Psoas muscle (tissue), 8 donors: ENCODE measurements at places on chromosomes 7 and 10.

GRCh38 chr10:110775020-110775375, 96.7 kb upstream of the PDCD4 start:
- no peak for DNase-seq

DNA sequence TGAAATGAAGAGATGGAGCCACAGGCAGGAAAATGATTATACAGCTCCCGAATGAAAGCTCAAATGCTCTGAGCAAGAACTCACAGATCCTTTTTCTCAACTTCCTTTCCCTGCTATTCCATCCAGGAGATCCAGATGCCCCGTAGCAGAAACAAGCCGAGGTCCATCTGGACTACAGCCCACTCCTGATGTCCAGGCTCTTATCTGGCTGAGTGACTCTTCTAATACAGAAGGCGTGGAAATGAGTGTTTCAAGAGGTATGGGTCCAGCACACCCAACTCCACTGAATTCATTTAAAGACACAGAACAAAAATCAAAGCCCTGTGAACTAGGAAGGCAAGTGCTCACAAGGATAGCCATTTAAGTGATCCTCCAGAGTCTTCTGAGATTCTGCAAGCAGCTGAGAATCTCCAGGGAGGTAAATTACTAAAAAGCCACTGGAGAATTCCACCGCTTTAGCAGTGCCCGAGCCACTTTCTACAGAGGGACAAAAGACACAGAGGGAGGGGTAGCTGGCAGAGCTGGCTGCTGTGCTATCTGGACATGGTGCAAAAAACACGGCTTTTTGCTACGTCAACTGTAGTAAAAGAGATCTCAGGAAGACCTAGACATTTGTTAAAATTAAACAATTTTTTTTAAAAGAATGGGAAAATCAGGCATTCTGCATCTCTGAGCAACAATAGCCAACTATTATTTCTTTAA, 24.5 kb downstream of the FAM171A1 start:
- no peak for DNase-seq

DNA sequence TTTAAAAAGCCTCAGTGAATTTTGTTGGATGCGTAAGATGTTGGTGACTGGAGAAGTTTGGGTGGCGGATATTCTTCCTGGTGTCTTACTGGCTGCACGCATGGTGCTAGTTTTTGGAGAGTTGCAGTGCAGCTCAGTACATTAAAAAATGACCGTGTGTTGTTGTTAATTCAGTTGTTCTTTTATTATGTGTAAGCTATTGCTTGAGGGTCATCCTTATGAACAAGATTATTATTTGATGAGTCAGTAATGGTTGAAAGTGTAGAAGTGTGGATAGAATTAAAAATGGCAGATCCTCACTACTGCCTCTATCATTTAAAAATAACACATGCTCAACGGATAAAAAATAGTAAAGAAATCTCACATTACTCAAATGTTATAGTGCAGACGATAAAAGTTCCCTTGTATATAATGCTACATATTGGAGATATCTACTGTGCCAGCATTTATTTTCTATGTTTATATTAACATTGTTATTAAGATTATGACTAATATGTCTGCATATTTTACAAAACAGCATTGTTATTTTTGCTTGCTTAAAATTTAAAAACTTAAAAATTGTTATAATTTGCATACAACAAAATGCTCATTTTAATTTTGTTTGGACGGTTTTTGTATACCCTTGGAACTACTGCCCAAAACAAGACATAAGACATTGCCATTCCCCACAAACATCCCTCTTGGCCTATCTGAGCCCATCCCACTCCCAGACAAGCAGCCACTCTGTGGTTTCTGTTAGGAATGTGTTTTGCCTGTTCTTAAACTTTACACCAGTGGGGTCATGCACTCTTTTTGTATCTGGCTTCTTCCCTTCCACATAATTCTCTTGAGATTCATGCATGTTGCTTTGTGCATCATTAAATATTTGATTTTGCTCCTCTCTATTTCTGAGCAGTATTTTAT, 142.0 kb downstream of the DOCK1 start:
- no peak for DNase-seq

DNA sequence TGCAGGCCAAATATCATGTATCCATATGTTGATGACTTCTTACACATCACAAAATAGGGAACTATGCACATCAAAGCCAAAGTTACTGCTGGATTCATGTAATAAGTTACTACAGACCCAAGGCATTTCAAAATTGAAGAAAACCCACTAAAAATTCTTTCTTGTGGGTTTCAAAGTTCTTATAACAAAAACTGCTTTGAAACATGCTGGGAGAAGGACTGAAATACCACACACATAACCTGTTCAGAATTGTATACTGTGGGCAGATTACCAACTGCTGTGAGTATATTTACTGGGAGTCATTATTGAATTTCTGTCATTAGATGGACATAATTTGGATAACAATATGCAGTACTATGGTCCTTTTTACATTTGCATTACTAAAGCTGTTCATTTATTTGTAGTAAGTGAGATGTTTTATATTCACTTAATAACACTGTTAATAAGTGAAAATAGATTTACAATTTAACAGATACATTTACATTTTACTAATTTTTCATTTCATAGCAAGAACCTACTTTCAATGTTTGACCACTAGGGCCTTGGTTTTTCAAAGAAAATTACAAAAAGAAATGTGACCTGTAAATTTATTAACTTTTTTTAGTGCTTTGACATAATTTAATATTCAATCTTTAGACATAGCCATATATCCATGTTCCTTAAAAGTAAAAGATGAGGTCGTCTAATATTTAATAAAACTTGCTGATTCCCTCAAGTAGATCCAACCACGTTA, 132.6 kb downstream of the MAGI2 start:
- DNase-seq: no peak

- DNase-seq: no peak
Observed at GRCh38 chr10:17668435-17669184, 24.7 kb downstream of the STAM start.

DNA sequence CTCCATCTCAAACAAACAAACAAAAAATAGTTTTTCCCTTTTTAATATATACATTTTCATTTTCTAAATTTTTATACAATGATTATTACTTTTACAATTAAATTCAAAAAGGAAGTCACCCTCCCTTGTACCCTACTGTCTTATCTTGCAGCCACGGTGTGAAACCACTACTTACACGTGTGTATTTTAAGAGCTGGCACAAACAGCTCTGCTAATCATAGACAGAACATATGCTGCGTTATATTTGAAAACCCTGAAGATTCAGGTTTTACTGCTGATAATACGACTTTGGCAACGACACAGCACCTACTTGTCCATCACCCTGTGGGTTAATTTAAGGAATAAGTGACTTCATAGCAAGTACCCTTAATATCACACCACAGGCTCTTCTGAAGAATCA, 991 bp downstream of the ANKRD61 start:
- no peak for DNase-seq

DNA sequence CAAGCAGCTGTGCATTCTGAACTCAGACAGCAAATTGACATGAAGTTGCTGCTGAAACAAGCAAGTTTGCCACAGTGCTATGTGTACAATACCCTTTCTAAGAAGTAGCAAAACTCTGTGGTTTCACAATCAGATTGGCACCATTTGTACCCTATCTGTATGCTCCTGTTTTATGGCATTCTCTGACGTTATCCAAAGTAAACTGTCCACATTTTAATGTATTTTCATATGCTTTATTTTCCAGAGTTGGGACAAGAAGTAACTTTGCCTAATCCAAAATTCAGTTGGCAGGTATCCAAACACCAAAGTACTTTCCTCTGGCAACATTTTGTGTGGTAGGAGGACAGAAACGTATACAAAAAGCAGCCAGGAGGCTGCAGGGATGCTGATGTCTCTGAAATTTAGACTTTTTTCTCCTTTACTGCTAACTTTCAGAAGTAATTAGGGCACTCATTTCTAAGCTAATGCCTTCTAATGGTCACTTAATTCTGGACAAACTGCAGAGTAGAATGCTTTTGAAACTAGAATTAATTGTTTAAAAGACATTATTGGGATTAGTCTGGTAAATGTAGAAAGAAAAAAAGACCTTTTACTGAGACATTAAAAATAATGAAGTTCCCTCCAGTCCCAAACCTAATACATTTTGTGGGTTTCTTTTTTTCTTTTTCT, 414.7 kb upstream of the NRP1 start:
- no peak for DNase-seq

GRCh38 chr7:22111661-22112060, 166.0 kb upstream of the CDCA7L start:
- no peak for DNase-seq

- no peak for DNase-seq
Observed at GRCh38 chr7:33578166-33578565, 327.2 kb upstream of the BMPER start.

DNA sequence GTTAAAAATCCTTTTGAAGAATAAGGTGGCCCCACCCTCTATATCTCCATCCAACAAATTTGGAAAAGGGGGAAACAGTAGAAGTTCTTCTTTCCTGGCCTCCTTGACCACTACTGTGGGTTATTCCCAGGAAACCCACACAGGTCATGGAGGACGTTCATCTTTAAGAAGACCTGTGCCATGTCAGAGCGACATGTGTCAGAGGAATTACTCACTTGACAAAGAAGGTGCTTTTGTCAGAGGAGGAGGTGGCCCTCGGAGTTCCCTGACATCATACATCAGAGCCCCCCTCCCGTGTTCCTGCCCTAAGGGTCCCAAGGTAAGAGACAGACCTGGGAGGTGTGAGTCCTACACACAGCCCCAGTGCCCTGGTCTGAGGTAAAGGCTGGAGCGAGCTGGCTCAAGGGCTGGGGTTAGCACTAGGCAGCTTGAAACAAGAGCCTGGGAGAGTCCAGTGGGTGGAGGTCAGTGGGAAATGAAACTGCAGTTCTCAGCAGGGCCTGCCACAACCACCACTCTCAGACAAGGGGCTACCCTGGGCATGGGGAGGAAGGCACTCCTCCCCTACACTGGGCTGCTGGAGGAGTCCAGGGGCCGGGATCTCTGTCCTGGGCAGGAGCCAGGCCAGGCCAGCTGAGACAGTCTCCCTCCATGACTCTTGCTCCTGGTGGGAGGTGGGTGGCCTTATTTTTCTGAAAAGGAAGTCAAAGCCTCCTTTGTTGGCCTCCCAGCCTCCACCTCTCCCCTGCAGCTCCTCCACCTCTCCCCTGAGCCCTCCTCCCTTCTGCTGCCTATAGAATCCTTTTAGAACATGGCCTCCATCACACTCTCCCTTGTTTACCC, 21.8 kb upstream of the ZMIZ1 start:
- no peak for DNase-seq

GRCh38 chr7:158317238-158318205, 270.1 kb downstream of the PTPRN2 start:
- no peak for DNase-seq

- no peak for DNase-seq
Observed at GRCh38 chr7:93147363-93147762, 822 bp downstream of the SAMD9L start.

GRCh38 chr7:157652161-157652953, 315.6 kb downstream of the DNAJB6 start:
- no peak for DNase-seq

GRCh38 chr7:87926581-87927461, 7.2 kb upstream of the ADAM22 start:
- DNase-seq: no peak

- DNase-seq: peak; percentile 74
Observed at GRCh38 chr7:77455321-77455720, 39.2 kb upstream of the GSAP start.

- DNase-seq: no peak
Observed at GRCh38 chr10:45423976-45424499, 50.0 kb downstream of the ALOX5 start.

DNA sequence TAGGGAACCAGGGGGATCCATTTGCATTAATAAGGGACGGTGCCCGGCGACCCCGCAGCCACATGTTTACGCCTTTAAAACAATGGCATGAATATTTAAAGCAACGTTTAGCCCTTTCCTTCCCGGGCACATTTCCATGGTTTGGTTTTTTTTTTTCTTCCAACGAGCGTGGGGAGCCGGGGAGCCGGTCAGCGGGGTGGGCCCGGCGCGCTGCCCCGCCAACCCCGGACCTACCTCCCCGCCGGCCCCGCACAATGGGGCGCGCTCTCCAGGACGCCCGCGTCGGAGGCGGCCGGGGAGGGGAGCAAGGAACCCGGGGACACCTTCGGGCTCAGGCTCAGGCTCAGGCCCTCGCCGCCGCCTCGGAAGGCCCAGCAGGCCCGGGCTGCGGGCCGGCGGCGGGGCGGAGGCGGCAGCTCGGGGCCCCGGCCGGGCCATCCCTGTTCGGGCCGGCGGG, 1.0 kb downstream of the SEPHS1 start:
- peak; percentile 61 for DNase-seq

- no peak for DNase-seq
Observed at GRCh38 chr7:22438994-22439393, 61.0 kb downstream of the STEAP1B start.

DNA sequence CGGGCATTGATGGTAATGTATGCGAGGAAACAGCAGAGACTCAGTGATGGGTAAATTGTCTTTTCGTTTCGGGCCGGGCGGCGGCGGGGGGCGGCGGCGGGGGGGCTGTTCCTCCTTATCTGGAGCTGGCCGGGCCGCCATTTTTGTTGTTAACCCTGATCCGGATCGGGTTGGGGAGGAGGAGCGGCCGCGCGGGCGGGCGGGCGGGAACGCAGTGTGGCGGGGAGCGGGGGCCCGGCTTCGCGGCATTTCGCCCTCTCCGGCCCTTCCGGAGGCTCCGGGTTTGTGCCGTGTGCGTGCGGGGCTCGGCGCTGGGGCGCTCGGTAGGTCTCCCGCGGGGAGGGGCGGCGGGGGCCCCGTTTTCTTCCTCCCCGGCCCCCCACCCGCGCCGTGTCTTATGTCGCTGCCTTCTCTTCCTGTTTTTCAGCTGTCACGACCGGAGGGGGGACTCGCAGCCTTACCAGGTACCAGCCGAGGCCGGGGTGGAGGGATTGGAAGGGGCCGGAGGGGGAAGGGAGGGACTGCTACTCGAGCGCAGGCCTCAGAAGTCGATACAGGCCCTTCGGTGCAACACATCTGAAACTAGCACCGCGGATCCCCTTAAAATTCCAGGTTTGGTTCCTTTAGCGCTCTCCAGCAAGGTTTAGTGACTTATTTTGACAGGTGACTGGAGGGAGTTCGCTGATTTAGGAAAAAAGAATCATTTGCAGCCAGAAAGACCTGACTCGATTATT, 820 bp downstream of the WAC start:
- DNase-seq: peak; percentile 84

DNA sequence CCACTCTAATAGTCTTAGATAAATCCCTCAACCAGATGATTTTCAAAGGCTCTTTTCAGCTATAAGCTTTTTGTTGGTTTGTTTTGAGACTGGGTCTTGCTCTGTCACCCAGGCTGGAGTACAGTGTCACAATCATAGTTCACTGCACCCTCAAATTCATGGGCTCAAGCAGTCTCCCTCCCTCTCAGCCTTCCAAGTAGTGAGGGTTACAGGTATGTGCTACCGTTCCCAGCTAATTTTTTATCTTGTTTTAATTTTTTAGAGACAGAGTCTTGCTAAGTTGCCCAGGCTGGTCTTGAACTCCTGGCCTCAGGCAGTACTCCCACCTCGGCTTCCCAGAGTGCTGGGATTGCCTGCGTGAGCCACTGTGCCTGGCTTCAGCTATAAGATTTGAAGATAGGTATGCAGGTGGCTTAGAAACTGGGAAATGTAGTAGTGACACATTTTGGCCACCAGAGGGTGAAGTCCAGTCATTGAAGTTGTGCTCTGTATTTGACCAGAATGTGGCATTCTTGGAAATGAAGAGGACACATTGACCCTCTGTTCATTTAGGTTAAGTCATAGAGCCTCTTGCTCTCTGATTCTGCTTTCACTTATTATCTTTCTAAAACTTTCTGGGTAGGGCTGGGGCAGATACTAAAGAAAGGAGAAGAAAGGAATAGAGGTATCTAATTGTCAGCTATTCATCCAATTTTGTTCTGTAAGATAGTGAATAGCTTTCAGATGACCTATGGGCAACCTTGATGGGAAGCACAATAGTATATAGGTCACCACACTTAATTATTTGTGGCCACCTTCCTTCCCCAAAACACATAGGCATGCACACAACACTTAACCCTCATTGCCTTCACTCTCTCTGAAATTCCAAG, 36.0 kb downstream of the R3HCC1L start:
- no peak for DNase-seq
